GDM1 (cell line): ENCODE measurements at places on chromosomes 2 and 18.
A peak's percentile ranks its signal among the peaks of the same experiment; 100 is the strongest.

- DNase-seq = no peak
Measured at GRCh38 chr2:144432921-144433320, 87.0 kb downstream of the ZEB2 start.

- no peak for DNase-seq
Measured at GRCh38 chr2:73451263-73451972, 65.8 kb downstream of the ALMS1 start.

- DNase-seq = no peak
Measured at GRCh38 chr2:55153584-55154299, 78.4 kb downstream of the CLHC1 start.

GRCh38 chr2:51971136-51971535, 939.2 kb upstream of the NRXN1 start:
- DNase-seq = no peak

GRCh38 chr18:4069183-4069582, 385.9 kb downstream of the DLGAP1 start:
- no peak for DNase-seq

DNA sequence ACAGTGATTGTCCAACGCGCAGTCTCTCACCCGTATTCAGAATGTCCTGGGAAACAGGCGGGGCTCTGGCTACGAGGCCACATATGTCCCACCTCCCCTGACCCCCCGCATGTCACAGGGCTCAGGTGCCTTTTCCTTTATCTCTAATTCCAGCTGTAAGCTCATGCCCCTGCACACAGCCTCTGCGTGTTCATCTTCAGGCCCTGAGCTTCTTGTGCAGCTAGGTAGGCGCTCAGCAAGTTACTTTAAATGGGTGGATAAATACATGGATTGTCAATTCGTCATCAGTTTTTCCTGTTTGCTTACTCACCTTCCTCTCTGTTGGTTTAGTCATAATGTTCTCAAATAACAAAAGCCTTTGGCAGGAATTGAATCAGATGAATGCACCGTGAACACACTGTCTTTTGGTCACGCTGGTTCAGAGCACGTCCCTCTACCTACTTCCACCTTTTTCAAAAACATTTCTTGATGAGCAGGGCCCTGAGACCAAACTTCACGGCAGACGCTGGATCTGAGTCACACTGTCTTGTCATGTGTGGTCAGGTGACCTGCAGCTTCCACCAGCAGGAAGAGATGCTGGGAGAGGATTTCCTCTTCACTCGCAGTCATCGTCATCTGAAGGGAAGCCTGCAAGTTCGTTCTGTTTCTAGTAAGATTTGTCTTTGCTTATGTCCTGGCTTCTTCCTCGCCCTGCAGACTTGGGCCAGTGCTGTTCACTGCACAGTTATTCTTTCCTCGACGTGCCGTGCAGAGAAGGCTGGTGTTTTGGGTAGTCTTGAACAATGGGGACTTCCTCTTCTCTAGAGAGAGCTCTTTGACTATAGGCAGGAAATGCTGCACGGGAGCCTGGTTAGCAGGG, 138.1 kb downstream of the PTGR3 start:
- peak; percentile 71 for DNase-seq

GRCh38 chr2:216033403-216033802, 20.1 kb upstream of the MREG start:
- no peak for DNase-seq

- DNase-seq = no peak
Measured at GRCh38 chr2:9102861-9103662, 99.6 kb upstream of the MBOAT2 start.

DNA sequence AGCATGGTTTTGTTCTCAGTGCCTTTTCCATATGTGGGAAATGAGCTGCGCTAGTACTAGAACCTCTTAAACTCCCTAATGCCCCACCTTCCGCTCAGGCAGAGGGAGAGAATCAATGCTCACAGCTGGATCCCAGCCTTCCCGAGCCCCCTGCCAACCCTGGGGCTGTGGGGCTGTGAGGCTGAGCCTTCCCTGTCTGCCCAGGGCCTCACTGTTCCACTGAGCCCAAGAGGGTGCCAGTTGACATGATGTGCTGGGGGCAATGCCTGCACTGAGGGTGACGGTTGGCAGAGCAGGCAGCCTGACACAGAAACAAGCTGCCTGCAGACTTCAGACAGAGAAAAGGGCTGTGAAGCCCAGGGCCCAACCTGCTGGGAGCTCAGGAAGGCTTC, 602.4 kb upstream of the RAB6C start:
- DNase-seq = no peak

- no peak for DNase-seq
Measured at GRCh38 chr2:115460008-115460407, 1017.6 kb downstream of the DPP10 start.

DNA sequence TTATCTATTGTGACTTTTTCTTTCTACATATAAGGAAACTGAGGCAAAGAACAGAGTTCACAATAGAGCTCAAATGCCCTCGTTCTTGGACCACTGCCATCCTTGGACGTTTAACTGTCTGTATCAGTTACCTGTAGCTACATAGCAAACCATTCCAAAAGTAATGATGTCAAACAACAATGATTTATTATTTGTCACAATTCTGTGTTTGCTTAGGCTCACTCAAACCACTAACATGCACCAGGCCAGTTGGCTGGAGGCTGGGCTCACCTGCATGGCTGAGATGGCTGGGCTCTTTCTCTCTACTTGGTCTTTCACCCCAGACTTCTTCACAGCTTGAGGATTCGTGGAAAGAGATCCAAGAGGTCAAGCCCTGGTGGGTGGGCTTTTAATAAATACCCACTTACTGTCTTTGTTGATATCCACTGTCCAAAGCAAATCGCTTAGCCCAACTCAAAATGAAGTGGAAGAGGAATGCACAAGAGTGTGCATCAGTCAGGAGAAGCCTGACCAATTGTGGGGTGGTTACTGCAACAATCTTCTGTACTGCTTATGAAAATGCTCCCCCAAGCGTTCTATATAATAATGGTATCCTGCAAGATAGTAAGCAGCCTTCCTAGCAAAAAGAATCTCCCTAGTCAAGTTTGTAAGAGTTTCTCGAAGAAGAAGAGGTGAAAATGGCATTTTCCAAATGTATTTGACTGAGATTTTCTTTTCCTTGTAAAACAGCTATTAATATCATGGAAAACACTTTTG, 163.5 kb upstream of the NT5C1B start:
- no peak for DNase-seq

DNA sequence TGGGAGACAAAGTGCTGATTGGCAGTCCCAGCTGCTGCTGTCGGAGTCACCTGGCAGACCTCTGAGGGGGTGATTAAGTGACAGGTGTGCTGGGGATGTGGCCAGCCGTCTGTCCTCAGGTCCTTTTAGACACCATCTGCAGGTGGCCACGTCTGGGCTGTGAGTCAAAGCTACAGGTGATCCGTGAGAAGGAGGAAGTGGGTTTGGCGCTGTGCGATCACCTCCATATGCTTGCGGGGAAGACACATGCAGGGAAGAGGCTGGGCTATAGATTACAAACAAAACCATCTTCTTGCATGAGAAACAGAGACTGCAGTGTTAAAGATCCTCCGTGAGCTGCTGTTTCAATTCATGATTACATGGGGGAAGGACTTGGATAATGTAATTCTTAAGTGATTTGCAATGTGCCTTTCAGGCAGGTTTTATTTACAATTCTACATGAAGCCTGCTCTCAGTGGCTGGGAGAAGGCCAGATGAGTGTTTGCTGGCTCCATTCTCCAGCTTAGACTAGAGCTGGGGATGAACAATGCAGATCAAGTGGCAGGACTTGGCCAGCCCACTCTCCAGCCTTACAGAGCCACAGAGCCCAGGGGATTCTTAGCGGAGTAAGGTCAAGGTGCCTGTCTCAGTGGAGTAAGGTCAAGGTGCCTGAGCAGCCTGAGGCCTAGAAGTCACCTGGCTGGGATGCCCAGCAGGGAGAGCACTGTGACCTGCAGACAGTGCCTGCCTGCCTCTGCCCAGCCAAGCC, 87.8 kb downstream of the LYPD1 start:
- DNase-seq = no peak

- DNase-seq = no peak
Measured at GRCh38 chr2:133982256-133982655, 271.6 kb upstream of the MGAT5 start.

- no peak for DNase-seq
Measured at GRCh38 chr2:120936476-120937334, 201.0 kb downstream of the GLI2 start.

- no peak for DNase-seq
Measured at GRCh38 chr2:179235463-179236108, 29.0 kb downstream of the SESTD1 start.

- no peak for DNase-seq
Measured at GRCh38 chr2:70124983-70125480, 37.8 kb downstream of the PCBP1 start.

- DNase-seq = no peak
Measured at GRCh38 chr2:20483194-20483895, 36.5 kb downstream of the RHOB start.

DNA sequence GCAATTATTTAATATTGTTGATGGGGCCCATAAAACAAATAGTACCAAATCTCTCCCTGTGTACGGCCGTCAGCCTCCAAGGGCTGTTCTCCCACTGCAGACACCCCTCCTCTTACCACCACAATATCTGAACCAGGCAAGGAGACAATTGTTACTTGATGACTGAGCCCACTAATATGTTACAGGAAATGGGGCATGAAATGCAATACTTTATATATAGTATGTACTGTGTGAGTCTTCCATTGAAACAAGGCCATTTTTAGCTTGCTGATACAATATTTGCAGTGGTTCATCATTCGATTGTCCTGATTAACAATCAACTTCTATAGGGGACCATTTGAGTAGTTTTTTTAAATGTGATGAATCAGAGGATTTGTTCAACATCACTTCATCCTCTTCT, 307.3 kb downstream of the GBX2 start:
- DNase-seq = no peak

DNA sequence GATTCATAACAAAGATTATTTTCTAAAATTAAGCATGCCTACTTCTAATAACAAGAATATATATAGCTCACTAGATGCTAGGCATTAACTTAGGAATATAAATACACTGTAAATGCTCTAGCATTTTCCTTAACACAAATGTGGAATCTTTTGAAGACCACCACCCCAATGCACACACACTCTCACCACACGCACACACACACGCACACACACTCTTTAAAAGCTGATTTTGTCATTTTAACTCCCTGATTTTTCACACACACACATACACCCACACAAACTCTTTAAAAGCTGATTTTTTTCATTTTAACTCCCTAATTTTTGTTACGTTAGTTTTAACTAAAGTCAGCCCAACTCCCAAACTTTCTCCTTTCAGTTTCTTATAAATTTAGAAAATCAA, 3.0 kb downstream of the COL5A2 start:
- DNase-seq = no peak

DNA sequence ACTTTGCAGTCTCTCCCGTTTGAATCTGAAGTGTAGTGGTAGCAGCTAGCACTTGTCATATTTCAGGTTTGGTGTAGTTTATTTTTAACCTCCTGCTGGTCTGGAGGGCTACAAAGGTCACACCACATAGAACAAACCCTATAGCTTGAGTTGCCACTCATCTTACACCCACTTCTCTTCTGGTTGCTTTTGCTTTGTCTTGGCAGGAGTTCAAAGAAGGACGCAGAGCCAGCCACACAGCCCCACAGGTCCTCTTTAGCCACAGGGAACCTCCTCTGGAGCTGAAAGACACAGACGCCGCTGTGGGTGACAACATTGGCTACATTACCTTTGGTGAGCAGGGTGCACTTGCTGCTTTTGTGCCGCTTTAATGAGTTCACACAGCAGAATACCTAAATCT, 15.6 kb upstream of the GPBAR1 start:
- no peak for DNase-seq

GRCh38 chr2:219434718-219435525, at the start of gene SPEG:
Gene SPEG (plus strand): TSS chr2:219434843. CDS start chr2:219434978, 135 bp downstream.
- DNase-seq = no peak

- DNase-seq = no peak
Measured at GRCh38 chr2:44969936-44970335, 28.4 kb downstream of the SIX3 start.

DNA sequence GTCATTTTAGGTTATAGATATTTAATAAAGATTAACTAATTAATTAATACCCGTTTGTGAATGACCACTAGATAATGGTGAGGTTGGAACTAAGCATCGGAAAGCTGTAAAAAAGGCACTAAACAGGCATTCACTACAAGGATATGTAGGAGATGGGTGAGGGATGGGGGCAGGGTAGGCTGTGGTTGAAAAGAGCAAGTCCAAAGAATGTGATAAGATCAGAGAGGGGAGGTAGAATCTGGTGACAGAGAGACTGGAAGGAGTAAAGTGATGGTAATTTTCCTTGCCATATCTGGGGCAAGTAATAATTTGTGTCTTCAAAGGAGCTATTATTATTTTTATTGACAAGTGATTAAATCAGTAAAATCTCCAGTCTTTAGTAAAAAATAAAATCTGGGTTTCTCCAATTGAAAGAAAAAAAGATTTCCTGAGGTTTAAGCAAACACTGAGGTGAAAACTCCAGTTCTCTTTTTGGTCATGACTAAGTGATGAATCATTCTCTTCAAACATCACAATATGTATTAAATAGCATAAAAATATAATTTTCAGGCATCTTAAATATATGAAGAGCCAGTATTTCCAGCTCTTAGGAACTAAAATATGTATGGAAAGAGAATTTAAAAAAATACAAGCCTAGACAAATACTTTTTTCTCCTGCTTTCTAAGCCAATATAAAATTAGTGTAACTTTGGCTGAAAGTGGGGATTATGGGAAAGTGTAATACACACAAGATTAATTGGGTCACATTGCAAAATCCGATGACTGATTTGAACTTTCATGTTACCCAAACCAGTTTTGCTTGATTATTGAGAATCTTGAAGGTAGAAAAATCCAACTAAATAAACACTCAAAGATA, 259.1 kb upstream of the RBMS1 start:
- DNase-seq = no peak

GRCh38 chr18:22608847-22609246, 191.1 kb upstream of the CTAGE1 start:
- DNase-seq = no peak

GRCh38 chr18:30510882-30511281, 531.7 kb downstream of the DSC3 start:
- no peak for DNase-seq

- no peak for DNase-seq
Measured at GRCh38 chr2:203083328-203083727, 68.7 kb downstream of the NBEAL1 start.

GRCh38 chr2:146214394-146214929, 1630.4 kb upstream of the ACVR2A start:
- no peak for DNase-seq

DNA sequence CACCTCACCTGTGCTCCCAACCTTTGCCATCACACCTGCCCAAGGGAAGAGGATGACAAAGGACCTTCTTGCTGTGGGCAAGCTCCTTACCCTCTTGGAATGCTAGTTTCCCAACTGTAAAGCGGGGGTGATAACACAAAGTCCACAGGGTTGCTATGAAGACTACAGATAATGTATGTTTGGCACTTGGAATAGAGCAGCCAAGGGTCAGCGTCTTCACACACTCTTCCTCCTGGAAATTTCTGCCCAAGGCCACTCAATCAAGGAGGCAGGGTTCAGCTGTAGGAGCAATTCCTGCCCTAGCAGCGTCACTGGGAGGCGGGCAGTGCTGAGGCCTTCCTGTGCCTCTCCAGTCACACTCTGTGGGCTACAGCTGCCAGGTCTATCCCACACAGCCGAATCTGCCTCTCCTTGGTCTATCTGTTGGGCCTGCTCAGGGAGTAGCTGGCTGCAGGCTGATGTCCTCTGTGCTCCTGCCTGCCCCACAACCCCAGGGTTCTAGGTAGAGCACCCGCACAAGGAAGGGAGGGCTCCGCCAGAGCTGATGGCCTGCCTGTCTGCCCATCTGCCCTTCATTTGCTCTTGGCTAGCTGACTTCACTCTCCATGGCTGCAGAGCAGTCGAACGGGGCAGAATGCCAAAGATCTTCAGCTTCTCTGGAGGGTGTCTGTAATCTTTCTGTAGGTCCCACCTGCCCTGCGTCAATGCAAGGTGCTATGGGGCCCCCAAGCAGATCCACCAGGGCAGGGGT, 91.9 kb downstream of the MRO start:
- DNase-seq = no peak
